T-helper 1 cell treated with Interleukin-12 subunit alpha and Interleukin-12 subunit beta and Interleukin-4 antibody, amounts not matched to agents 30 ng/mL and 1 ng/mL, for 36 hours (primary cell): ENCODE measurements at places on chromosomes 2 and 18. TPM values are rescaled to one million over a fixed set of nuclear protein-coding genes. Genes with fewer than 3 reads are reported as not detected.

The MAL gene
- 791 and 797 TPM in 2 replicates for total RNA-seq

The ZNF521 gene
- total RNA-seq: not detected in 2 replicates

The NR4A2 gene
- 5.5 TPM in 2 replicates for total RNA-seq

The ERCC3 gene
- total RNA-seq: 58.1 and 58.8 TPM in 2 replicates

The ADGRF3 gene
- total RNA-seq: 2.8 and 3.9 TPM in 2 replicates

The VIT gene
- not detected in 2 replicates for total RNA-seq

The TMEM37 gene
- not detected in 2 replicates for total RNA-seq

The STARD6 gene
- 0.27 TPM in 1 of 2 replicates, not detected in the other for total RNA-seq

The GALNT14 gene
- total RNA-seq: 0.17 and 0.27 TPM in 2 replicates

The ACADL gene
- not detected in 2 replicates for total RNA-seq

The PARD3B gene
- 0.83 and 0.96 TPM in 2 replicates for total RNA-seq

The SLC9A4 gene
- 0.15 and 0.20 TPM in 2 replicates for total RNA-seq

The CHRND gene
- total RNA-seq: not detected in 2 replicates
